ENCODE measurements at places on chromosomes 16 and 17. TPM values are rescaled to one million over a fixed set of nuclear protein-coding genes. Genes with fewer than 3 reads are reported as not detected.

DNA sequence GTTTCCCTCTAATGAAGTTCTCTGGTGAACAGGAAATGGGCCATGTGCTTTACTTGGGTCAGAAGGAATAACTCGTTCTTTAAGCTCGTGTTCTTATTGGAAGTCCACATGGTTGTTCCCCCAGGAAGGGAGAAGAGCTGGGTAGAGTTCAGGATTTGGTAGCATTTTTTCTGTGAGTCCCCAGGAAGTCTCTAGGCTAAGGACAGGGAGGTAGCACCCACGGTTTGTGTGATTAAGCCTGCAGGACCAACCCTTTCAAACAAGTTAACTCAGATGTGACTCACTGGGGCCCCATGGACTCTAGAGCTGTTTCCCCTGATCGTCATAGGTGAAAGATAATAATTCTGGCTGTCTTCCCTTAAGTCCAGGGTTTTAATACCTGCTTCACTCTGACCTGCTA, 16.4 kb downstream of the SAP30BP start:
- DNase-seq = no peak

- DNase-seq = no peak
These were observed 95.9 kb downstream of the OR1D5 start for GRCh38 chr17:2967515-2967914.

P2RX1 gene
- 44.5 TPM for total RNA-seq

ABI3 gene
- total RNA-seq = 4.6 TPM

KRTAP9-4 gene
- 1.2 TPM for total RNA-seq
